ENCODE measurements at places on chromosomes 12 and 14.

DNA sequence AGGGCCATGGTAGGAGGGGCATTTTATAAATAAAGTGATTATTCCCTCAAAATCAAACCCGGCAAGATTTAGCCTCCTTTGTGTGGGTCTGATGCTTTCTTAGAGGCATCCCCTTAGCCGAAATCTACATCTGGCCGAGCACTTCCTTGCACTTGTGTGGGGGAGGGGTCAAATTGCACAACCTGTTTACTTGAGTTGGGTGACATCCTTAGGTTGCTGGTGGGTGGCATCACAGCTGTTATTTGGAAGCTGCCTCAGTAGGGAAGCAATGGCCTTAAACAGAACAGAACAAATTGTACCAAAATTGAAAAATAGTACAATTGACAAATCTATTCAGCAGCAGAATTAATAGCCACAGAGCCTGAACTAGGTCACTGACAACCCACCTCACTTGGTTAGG is 546.1 kb downstream of the SNAPC1 start:
- no peak for DNase-seq

GRCh38 chr12:84506282-84506681 is 406.3 kb downstream of the SLC6A15 start:
- DNase-seq: no peak

GRCh38 chr14:34252227-34252626 is 209.8 kb downstream of the SPTSSA start:
- no peak for DNase-seq

DNA sequence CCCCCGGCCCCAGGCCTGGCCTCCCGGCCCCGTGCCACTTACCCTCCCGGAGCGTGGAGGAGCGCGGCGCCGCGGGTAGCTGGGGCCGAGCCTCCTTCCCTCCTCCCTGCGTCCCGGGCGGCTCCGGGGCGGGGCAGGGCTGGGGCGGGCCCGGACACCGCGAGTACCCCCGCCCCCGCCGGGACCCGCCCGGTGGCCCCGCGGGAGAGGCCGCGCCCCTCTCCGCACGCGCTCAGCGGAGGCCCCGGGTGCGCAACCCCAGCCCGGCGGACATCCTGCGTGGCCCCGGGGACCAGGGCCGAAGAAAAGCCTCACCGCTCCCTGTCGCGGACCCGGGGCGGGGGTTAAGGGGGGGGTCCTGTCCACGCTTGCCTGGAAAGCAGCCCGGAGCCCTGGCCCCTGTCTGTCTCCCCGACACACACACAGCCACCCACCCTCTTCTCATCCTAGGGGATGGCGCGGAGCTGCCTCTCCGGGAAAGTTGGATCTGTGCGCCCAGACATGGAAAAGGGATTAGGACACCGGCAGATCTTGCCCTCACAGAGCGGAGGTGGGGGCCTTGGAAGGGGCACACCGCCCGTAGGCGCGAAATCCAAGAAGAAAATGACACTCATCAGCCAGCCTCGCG is at the start of gene SYNE3:
SYNE3 (minus strand) TSS at position 97 of the 628 bp plus-strand sequence. CDS start 40,829 bp downstream, outside the sequence.
- no peak for DNase-seq

GRCh38 chr14:76995279-76996035 is 33.1 kb downstream of the IRF2BPL start:
- DNase-seq: no peak

DNA sequence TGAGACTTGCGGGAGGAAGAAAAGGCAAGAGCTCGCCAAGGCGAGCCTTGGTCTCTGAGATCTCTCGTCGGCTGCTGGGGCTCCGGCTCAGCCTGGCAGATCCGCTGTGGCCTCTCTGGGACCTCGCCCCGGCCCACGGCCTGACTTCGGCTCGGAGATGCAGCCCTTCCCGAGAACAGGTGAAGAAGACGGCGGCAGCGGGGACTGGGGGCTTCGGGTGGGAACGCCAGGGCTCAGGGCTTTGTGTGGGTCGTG is 6.0 kb upstream of the HOXC9 start:
- no peak for DNase-seq

- DNase-seq: no peak
Observed at GRCh38 chr12:49057888-49058287, 2.7 kb downstream of the KMT2D start.

DNA sequence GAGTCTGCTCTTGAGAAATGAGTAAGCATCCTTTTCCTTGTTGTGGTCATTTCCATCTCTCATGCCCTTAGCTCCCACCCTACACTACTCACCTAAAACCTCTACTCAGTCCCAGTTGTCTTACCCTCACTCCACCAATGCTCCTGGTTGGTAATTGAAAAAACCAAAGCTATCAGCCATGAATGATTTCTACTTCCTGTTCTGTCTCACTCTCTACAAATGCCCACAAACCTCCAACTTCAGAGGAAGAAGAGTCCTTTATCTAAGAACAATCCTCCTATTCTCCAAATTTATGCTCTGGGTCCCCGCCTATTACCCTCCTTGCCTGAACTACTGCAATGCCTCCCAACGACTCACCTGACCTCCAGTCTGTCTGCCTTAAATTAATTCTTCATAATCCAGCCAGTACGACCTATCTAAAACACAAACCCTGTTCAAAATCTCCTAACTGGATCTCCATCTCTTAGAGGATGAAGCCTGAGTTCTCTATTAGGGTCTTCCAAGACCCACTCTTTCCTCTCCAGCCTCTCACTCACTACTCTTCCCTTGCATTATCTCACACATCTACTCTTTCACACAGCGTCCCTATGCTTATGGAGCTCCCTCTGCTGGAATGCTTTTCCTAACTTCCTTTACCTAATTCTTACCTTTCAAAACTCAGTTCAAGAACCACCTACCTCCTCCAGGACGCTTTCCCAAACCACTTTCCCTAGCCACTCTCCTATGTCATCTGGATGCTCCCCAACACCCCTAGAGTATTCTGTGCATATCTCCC is 2.2 kb downstream of the DHRS1 start:
- no peak for DNase-seq

DNA sequence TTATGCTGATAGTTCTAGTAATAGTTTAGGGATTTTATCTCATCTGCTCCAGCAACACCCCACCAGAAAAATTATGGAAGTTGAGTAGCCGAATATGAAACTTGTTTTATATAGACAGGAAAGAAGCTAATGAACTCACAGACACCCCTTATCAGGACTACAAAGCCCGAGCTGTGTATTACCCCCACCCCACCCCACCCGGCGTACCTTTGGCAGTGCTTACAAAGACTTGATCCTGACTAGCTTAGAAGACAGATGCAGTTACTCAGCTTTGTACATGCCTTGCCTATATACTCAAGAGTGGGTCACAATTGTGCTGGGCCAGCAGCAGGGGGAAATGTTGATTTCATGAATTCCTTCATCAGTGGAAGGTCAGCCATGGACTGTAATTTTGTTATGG is 22.4 kb downstream of the PROX2 start:
- no peak for DNase-seq

- no peak for DNase-seq
Observed at GRCh38 chr12:101108130-101108529, 101.9 kb downstream of the SLC5A8 start.

DNA sequence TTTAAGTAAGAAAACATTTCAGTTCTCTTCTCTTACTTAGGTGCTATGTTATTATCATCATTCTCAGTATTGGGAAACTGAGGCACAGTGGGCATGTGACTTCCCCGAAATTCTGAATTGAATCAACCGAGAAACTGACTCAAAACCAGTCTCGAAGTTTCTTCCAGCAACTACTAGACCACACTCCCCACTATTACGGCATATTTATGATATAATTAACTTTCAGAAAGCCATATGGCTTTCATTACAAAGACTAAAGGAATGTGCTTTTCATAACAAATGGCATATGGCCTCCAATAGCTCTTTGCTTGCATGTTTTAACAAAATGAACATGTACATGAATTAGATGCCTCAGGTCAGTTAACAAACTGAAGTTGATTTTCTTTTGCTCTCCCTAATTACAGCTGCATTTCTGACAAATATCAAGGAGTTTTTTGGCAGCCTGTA is 182.9 kb upstream of the SLC38A2 start:
- peak; percentile 83 for DNase-seq

GRCh38 chr14:71410578-71411284 is 503.5 kb downstream of the PCNX1 start:
- no peak for DNase-seq

DNA sequence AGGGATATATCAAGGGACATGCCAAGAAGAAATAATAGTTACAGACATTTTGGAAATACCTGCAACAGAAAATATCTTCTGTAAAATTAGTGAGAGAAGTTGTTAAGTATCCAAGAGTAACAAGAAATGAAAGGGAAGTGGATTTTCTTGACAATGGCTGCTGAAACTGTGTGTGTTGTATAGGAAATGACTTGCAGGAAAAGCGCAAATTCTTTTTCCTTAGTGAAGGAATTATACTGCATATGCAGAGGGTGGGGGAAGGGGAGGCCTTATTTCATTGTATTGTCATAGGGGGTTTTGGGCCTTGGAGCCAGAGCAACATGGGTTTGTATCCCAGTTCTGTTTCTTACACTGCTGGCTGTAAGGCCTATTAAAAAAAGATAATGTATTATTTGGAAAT is 84.4 kb upstream of the DDHD1 start:
- no peak for DNase-seq

DNA sequence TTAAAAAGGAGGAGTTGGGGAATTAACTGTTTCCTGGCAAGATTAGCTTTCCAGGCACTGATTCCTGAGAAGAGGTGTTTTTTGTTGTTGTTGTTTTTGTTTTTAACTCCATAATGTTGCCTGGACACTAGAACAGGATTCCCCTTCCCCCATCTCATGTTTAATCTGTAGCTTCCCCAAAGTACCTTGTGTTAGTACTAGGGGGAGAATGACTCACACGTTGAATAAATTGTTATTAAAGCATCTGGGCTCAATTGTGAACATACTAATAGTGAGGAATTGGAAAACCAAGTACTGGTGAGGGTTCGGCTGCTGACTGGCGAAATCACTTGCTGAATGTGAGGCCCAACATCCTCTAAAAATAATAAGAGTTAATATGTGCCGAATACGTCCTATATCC is 1.3 kb upstream of the GNG2 start:
- no peak for DNase-seq

DNA sequence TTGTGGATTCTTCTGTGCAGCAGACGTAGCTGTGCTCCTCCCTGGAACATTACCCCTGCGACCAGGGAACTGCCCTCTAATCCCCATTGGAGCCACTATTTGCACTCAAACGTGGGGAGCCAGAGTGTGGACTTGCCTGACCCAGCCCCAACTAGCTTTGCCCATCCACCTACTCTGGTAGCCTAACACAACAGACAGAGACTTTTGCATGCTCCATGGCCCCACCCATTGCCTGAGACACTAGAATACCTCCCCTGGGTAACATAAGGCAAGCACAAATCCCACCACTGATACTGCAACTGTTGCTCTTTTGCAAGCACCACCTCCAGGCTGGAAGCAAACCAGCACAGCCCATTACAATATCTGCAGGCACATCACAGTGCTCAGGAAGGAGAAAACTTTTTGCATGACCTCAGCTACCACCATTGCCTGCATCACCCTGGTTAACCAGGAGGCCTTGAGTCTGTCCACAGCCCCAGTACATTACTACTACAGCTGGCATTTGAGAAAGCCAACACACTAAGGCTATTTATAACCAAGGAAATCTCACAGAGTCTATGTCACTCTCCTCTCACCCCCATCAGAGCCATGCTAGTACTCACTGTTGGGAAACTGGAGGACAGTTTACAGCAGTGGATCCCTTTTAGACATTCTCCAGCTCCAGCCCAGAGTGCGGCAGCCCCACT is 15.0 kb downstream of the CEP128 start:
- DNase-seq: peak; percentile 46

Data from AG09309 (cell line).